ENCODE measurements at places on chromosomes 3 and 15. TPM values are rescaled to one million over a fixed set of nuclear protein-coding genes. Genes with fewer than 3 reads are reported as not detected.

The BCL2A1 gene
- total RNA-seq: 6.5 TPM

The MCTP2 gene
- total RNA-seq: 19.6 TPM

The CASR gene
- not detected for total RNA-seq

The SCG5 gene
- total RNA-seq: 15.3 TPM

The CEP19 gene
- 2.8 TPM for total RNA-seq

The FBXW12 gene
- 0.15 TPM for total RNA-seq

The ETV5 gene
- total RNA-seq: 36.5 TPM

The ANKDD1A gene
- total RNA-seq: 9.2 TPM

The SPESP1 gene
- 7.8 TPM for total RNA-seq

The STAC gene
- 2.5 TPM for total RNA-seq

The NUP210 gene
- total RNA-seq: under 0.01 TPM

The PXYLP1 gene
- 9.1 TPM for total RNA-seq

The SLC22A13 gene
- 1.2 TPM for total RNA-seq

The FBLN2 gene
- total RNA-seq: 195 TPM

The GOLGA6D gene
- not detected for total RNA-seq

The MLF1 gene
- total RNA-seq: 11.9 TPM

The THBS1 gene
- 2,470 TPM for total RNA-seq

The POLR2H gene
- total RNA-seq: 98.0 TPM

The CPA3 gene
- not detected for total RNA-seq

The CPNE9 gene
- not detected for total RNA-seq

The CLDN16 gene
- not detected for total RNA-seq

The PAK6 gene
- under 0.01 TPM for total RNA-seq

The P2RY14 gene
- not detected for total RNA-seq

The PIF1 gene
- 5.0 TPM for total RNA-seq

The TMEM45A gene
- total RNA-seq: 50.8 TPM

The ZNF80 gene
- total RNA-seq: not detected

The ARPP19 gene
- total RNA-seq: 107 TPM

The LMAN1L gene
- total RNA-seq: 0.15 TPM

The CILP gene
- total RNA-seq: 0.29 TPM

The ZPLD1 gene
- total RNA-seq: not detected
